ENCODE measurements at places on chromosomes 13 and 19. TPM values are rescaled to one million over a fixed set of nuclear protein-coding genes. Genes with fewer than 3 reads are reported as not detected.

The ZBTB7A gene
- 33.2 TPM for total RNA-seq

The CDADC1 gene
- 10.6 TPM for total RNA-seq

The APOE gene
- total RNA-seq, result 168 TPM

The SIGLEC5 gene
- 0.27 TPM for total RNA-seq

The BCAM gene
- 80.4 TPM for total RNA-seq

The NCAN gene
- total RNA-seq, result 18.9 TPM

The GPI gene
- total RNA-seq, result 213 TPM

The SIGLEC12 gene
- not detected for total RNA-seq

The CCDC194 gene
- not detected for total RNA-seq

The ATP4A gene
- not detected for total RNA-seq

The PCP2 gene
- total RNA-seq, result 12.3 TPM

The OR4F17 gene
- total RNA-seq, result not detected

The ZNF888 gene
- 16.1 TPM for total RNA-seq

The KLC3 gene
- 1.8 TPM for total RNA-seq

The ZNF850 gene
- 13.0 TPM for total RNA-seq

The ZNF844 gene
- 52.0 TPM for total RNA-seq

The SULT2A1 gene
- total RNA-seq, result not detected

The CABP5 gene
- 43.1 TPM for total RNA-seq

Measured in camera-type eye (tissue), 1 donor.